ENCODE measurements at places on chromosomes 7 and 10.

DNA sequence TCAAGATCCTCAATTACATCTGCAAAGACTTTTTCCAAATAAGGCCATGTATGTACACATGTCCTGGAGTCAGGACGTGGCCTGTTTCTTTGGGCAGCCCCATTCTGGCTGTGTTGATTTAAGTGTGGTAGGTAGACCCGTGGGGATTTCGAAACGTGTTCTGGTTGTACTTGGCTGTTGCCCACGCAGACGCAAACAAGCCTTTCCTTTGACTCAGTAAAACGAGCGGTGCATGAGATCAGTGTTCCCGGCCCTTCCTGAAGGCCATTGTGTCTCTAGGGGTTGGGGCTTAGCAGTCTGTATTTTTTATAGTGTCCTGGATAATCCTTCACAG is 64.8 kb upstream of the DNAJB6 start:
- no peak for DNase-seq

DNA sequence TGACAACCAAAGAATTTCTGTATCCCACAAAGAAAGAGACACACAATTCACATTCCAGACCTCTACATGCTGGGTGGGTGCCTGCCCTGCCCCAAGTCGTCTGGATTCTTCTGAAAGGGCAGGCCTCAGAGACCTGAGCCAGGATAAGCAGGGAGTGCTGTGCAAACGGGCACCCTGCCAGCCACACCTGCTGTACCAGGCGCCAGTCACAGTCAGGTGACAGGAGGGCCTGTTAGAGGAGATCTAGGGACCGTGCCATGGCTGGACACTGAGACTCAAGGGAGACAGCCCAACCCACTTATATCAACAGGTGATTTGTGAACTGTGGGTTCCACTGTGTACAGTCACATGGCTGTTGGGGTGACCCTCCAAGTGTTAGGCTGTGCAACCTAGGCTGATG is 103.1 kb upstream of the AFAP1L2 start:
- DNase-seq: no peak

DNA sequence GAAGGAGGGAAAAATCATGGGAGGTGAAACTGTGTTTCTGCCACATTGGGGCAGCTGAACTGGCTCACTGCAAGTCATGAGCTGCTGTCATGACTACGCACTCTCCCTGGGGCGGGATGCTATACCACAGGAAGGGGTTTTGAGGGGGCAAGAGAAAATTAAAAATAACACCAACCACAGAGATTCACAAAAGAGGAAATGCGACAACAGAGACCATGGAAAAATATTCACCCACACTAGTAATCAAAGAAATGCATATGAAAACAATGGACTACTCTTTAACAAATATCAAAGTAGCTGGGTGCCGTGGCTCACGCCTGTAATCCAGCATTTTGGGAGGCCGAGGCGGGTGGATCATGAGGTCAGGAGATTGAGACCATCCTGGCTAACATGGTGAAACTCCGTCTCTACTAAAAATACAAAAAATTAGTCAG is 65.2 kb upstream of the TM9SF3 start:
- peak; percentile 49 for DNase-seq

DNA sequence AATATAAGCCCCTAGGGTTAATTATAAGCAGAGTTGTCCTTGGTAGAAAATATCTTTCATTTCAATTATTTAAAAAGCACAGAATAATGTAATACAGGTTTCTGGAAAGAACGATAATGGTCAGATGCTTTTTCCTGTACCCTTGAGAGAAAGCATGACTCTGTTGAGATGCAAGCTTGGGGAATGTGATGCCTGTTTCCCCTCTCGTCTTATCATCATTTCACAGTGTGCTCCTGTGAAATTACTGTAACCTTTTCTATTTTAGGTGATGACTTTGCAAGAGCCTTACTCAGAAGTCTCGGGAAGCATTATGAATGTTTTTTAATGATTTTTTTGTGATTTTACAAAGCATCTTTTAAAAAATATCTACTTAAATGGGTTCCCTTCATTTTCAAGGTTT is 243.0 kb downstream of the POLR1F start:
- DNase-seq: no peak

DNA sequence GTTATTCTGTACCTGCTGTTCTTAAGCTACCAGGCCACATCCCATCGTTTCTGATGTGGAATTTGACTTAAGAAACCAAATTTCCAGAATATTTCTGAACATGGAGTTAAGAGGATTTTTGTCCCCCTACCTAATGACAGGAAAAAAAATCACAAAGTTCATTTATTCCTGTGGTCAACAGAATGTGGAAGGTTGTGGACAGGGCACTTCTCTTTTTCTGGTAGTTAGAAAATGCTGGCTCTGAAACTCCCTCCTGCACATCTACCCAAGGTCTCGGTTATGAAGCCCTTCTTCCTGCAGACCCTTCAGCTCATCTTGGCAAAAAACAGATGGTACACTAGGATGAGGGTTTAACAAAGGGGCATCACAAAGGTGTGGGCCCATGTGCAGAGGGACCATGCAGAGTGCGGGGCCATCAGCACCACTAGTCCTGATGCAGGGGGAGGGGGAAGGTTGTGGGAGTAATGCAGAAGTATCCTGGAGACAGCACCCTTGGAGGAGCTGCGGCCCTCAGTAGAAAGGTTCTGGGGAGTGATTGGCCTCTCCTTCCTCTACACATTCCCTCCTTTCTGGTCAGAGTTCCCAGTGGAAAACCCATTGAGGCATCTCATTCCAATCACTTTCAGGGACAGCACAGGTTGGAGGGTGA is 9.8 kb downstream of the ALOX5 start:
- DNase-seq: no peak

GRCh38 chr10:76126607-76127527 is 695.4 kb downstream of the LRMDA start:
- DNase-seq: no peak

DNA sequence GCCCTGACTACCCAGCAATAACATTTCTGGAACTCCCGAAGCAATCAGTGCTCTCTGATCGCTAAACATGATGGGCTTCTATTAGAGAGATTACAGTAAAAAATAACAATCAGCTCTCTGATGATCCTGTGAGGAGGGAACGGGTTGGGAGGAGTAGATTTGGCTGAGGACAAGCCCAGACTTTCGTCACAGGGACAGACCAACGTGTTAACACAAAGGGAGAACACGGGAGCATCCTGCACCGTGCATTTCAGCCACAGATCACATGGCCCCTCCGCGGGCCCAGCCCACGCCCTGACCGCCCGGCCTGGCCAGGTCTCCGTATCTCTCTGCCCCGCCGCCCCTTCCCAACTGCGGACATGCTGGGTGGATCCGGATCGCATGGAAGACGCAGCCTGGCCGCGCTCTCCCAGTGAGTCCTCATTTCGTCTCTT is 95.0 kb upstream of the AGBL3 start:
- no peak for DNase-seq

DNA sequence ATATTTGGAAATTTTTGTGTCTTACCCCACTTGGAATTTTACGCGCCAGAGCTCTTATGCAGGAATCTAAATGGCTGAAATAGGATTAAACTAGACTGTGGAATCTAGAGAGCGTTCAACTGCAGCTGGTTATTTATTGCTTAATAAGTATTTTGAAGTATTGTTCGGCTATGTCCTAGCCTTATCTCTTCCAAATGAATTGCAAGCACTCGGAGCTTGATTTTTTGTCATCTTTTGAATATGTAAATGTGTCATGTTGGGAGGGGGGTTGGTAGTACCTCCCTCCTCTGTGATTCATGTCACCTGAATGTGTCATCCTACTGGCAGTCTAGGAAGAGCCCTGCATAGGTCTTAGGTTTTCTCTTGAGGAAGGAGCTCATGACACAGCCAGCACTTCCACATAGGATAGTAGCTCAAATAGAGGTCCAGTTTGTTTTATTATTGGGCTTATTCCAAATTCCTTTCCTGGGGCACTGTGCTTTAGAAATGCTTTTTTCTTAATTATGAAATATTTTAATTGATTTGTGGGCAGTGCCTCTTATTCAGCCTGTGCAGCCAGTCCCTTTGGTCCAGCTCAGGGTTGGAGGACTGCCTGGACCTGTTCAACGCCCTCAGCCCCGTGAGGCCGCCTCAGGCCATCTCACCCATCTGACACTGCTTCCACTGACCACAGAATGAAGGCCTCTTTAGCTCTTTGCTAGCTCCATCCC is 22.5 kb upstream of the TRIL start:
- DNase-seq: no peak

DNA sequence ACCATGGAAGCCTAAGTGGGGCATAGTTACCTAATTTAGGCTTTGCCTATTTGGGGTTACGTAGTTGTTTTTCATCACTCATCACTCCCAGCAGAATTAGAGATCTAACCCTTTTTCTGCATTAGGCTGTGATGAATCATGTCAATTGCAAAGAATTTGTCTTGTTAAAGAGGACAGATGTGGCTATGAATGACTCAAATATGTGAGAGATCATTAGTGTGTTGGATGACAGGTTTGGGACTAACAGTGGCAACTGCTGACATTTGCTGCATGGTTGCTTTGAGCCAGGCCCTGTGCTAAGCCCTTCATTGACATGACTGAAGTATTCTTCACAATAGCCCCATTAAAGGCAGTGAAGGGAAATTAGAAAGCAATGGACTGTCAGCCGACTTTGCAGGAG is 83.4 kb upstream of the BMPER start:
- DNase-seq: no peak

- no peak for DNase-seq
These were observed 21.5 kb downstream of the HERC4 start for GRCh38 chr10:68053553-68053952.

GRCh38 chr7:134799377-134799776 is 19.9 kb downstream of the CALD1 start:
- no peak for DNase-seq

Measured in germinal center (tissue), 1 donor.